Bronchial epithelial cell (primary cell): ENCODE measurements at places on chromosomes 2 and 18. TPM values are rescaled to one million over a fixed set of nuclear protein-coding genes. Genes with fewer than 3 reads are reported as not detected.
A peak's percentile ranks its signal among the peaks of the same experiment; 100 is the strongest.

MAPRE2 gene
- total RNA-seq: 0.38 and 0.79 TPM in 2 replicates

CBLN2 gene
- total RNA-seq: not detected in 2 replicates

SRSF7 gene
- 115 and 120 TPM in 2 replicates for total RNA-seq

SLC35F6 gene
- 29.2 and 37.1 TPM in 2 replicates for total RNA-seq

MEIS1 gene
- 27.7 and 28.4 TPM in 2 replicates for total RNA-seq

KCNG2 gene
- total RNA-seq: not detected in 2 replicates

COL3A1 gene
- 1.4 and 43.4 TPM in 2 replicates for total RNA-seq

FRZB gene
- 0.26 and 0.38 TPM in 2 replicates for total RNA-seq

GRCh38 chr2:190320696-190321095, 1.1 kb upstream of the HIBCH start:
- DNase-seq: no peak

DNA sequence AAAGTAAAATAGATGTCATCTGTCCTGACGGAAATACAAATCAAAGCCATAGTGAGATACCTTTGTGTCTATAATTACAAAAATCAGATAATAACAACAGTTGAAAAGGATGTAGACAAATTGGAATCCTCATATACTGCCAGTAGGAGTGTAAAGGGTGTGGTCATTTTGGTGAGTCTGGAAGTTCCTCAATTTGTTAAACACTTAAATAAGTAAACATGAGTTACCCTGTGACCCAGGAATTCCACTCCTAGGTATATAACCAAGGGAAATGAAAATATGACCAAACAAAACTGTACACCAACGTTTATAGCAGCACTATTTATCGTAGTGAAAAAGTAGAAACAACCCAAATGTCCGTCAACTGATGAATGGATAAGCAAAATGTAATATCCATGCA, 24.0 kb downstream of the R3HDM1 start:
- no peak for DNase-seq

GRCh38 chr2:54545702-54546450, 89.7 kb downstream of the SPTBN1 start:
- peak; percentile 99 for DNase-seq

GRCh38 chr2:191222507-191222906, 22.7 kb upstream of the MYO1B start:
- DNase-seq: peak; percentile 83

- peak; percentile 25 for DNase-seq
Observed at GRCh38 chr2:200761266-200761665, 50.4 kb upstream of the BZW1 start.

DNA sequence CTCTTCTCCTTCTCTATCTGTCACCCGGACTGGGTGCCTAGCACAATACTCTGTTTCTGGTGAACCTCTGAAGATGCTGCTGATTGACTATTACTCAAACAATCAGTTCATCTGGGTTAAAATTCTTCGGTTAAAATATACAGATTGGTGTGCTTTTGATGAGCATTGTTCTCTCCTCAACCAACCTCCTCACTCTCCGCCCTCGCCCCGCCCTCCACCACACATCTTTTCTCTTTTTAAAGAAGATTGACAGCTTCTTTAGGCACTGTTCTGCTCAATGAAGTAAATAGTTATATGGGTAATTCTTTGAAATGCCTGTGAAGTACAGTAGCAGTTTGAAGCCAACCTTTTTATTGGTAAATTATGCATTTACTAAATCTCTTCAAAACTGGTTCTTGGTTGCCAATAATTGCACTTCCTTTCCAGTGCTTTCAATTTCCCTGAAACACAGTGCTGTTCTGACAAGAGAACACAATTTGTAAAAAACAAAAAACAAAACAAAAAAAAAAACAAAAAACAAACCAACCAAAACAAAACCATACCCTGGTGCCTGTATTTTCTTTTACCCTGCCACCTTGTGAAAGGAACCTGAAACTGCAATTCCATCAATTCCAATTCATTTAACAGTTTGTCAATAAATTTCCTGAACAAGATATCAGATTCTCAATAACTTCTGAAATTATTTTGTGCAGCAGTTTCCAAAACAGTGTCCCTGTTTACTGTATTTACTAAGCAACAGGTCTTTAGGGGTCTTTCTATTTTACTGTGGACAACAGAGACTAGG, 188.6 kb downstream of the LRP1B start:
- DNase-seq: no peak

DNA sequence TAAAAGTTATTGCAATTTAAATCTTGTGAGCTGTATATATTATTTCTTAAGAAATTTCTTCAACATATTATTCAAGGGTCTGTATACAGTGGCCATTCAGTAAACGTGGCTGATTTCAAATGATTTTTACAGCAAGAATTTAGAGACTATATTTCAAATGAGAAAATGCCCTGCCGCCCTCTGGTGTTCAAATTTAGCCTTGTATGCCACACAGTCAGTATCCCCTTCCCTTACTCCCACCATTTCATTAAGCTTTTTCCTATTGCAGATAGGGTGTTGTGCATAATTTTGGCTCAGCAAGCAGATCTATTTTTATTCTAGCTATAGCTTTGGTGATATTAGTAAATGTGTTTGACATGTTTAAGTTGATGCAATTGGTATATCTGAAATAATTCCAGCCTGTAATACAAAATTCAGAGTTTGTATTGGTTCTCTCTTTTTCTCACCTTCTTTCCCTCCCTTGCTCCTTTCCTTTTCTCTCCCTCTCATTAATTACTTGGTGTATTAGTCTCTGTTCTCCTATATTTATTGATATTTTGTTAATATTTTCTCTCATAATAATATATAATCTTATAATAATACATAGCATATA, 22.8 kb upstream of the SCN7A start:
- DNase-seq: peak; percentile 29

- DNase-seq: no peak
Observed at GRCh38 chr2:16653799-16654198, 11.8 kb downstream of the CYRIA start.

DNA sequence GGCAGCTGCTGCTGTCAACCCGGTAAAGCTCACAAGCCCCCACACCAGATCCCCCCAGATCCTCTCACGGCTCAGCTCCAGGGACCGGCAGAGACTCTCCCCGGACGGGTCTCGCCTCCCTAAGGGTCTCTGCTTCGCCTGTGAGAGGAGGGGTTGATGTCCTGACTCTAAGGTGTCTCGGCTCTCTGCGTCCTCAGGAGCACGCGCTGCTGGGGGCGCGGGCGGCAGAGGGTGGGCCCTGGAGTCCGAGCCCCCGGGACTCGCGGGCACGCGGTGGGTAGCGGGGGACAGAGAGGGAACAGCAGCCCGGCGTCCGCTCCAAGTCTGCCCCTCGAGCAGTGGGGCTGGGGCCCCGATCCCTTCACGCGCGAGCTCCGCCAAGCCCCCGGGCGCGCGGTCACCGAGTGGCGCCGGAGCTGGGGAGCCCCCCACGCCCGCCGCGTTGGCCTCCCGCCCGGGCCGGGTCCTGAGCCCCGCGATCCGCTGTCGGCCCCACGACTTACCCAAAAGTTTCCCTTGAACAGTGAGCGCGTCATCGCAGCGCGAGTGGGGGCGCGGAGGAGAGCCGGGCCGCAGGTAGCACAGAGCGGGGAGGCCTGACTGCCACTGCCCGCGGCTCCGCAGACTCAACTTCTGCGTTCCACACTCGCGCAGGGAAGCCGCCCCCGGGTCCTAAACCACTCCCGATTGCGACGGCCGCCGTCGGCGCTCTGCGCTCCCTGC, at the start of gene PSTPIP2:
Gene PSTPIP2 (minus strand): TSS at position 608 of the 723 bp plus-strand sequence. CDS start 72 bp downstream, at position 536.
- no peak for DNase-seq

DNA sequence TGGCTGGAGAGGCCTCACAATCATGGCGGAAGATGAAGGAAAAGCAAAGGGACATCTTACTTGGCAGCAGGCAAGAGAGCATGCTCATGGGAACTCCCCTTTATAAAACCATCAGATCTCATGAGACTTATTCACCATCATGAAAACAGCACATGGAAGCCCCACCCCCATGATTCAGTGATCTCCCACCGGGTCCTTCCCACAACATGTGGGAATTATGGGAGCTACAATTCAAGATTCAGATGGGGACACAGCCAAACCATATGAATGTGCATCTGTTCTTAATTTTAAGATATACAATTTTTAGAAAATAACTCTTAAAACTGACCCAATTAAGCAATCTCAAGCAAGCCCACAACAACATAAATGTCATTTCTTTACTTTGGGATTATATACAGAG, 12.6 kb downstream of the C18orf63 start:
- no peak for DNase-seq
